Activated T-helper 2 cell treated with anti-CD3 and anti-CD28 coated beads, Interferon-gamma antibody, Interleukin-2, Interleukin-4, amounts not matched to agents 10 μg/mL and 5 μg/mL and 100 μg/mL, durations not matched to agents 14 hours and 24 hours and 36 hours (primary cell): ENCODE measurements at places on chromosomes 3 and 15. TPM values are rescaled to one million over a fixed set of nuclear protein-coding genes. Genes with fewer than 3 reads are reported as not detected.

SUCNR1 gene
- total RNA-seq: not detected in 2 replicates

HMCES gene
- 63.6 and 70.7 TPM in 2 replicates for total RNA-seq

CPA3 gene
- total RNA-seq: not detected in 2 replicates

SLC22A13 gene
- 0.51 and 0.78 TPM in 2 replicates for total RNA-seq

HGD gene
- total RNA-seq: 0.14 and 0.76 TPM in 2 replicates

HYKK gene
- total RNA-seq: 0.74 and 0.89 TPM in 2 replicates

KCNAB1 gene
- not detected in 2 replicates for total RNA-seq

NR2E3 gene
- total RNA-seq: not detected in 2 replicates
